ENCODE measurements at places on chromosomes 7 and 10. TPM values are rescaled to one million over a fixed set of nuclear protein-coding genes. Genes with fewer than 3 reads are reported as not detected.

The SLC18A2 gene
- not detected for total RNA-seq

The DEPP1 gene
- total RNA-seq: 35.7 TPM

The AQP1 gene
- total RNA-seq: 36.2 TPM

The RTKN2 gene
- 0.61 TPM for total RNA-seq

Measured in hair follicle dermal papilla cell (primary cell).